Spleen (tissue), 13 donors: ENCODE measurements at places on chromosomes 6 and 20.

- DNase-seq: no peak
Measured at GRCh38 chr20:59363101-59363500, 62.7 kb downstream of the EDN3 start.

DNA sequence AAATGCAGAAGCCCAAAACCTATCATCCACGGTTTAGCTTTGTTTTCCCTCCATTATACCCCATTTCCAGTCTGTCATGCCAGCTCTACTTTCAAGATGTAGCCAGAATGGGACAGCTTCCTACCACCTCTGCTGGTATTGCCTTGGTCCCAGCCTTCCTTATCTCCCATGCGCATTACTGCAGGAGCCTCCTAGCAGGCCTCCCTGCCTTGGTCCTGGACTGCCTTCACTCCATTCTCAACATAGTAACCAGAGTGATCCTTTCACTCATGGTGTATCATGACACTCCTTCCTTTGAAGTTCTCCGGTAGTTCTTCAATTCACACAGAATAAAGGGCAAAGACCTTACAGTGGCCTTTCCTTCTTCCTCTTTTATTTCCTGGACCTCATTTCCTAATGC lies 15.9 kb downstream of the TPD52L1 start:
- DNase-seq: no peak

DNA sequence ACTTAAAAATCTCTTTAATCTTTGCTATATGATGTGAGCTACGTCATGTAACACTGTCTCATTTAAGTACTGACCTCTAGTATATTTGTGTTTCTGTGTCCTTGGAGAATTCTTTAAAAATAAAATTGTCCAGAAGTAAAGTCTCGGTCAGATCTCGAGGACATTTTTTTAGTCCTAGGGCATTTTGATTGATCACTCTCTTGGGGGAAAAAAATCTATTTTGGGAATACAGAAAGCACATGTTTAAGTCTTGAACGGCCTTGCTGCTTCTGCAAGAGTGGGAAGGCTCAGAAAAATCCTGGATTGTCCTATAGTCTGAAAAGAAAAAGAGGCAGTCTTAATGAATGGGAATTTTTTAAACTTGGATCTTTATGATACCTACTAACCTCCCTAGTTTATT lies 234.3 kb downstream of the UTRN start:
- DNase-seq: no peak

GRCh38 chr20:39067526-39068216 lies 105.5 kb downstream of the DHX35 start:
- no peak for DNase-seq

- DNase-seq: peak; percentile 76
Measured at GRCh38 chr6:116461331-116461931, at the start of gene CALHM6. Gene CALHM6 (plus strand): TSS chr6:116461375. CDS start chr6:116461930, 555 bp downstream.

DNA sequence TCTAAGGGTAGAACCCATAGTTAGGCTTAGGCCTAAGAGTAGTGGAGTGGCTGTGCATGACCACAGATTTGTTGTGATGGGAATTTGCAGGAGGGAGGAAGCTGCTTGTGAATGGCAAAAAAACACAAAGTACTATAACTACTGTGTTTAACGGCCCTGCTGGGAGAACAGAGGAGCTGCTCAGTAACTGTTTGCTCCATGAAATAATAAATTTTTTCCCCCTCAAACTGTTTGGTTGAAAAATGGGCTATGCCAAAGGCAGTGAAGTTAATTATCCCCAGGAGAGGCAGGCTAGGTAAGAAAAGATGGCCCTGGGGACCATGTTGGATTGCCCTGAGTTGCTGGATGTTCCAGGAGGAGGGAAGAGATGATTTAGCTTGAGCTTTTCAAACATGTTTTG lies 256.5 kb upstream of the PRND start:
- no peak for DNase-seq

GRCh38 chr6:73695619-73696421 lies at the start of gene CD109:
Gene CD109 (plus strand): TSS chr6:73696203. CDS start chr6:73696216, 13 bp downstream.
- no peak for DNase-seq

DNA sequence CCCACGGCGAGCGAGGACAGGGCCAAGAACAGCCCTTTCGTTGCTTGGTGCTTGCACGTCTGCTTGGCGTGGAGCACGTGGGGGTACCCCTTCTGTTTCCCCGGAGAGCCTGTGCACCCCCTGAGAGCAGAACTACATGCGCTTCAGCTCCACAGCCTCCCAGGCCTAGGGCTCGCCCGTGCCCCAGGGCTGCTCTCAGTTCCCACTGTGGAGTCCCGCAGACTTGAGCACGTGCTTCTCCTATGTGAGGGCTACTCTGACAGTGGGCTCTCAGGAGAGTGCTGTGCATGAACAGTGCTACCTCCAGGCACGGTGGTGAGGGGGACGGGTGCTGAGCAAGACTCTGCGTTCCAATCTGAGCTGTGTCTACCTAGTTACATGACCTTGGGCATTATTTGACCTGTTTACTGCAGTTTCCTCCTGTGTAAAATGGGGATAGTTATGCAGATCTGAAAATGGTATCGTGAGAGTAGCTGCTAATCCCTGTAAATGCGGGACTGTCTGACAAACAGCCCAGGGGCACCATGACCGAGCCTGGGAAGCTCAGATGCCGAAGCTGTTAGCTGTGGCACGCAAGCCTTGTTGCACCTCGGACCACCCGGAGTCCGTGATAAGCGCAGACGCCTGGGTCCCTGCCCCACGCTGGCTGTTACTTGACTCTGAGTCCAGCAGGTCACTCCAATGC lies 82.4 kb downstream of the IRF4 start:
- DNase-seq: no peak

- no peak for DNase-seq
Measured at GRCh38 chr6:36840432-36841403, 1.5 kb upstream of the CPNE5 start.

GRCh38 chr6:25874118-25874517 lies at the start of gene SLC17A3:
Gene SLC17A3 (minus strand): TSS chr6:25874243. CDS start chr6:25868387, 5,856 bp downstream.
- no peak for DNase-seq

DNA sequence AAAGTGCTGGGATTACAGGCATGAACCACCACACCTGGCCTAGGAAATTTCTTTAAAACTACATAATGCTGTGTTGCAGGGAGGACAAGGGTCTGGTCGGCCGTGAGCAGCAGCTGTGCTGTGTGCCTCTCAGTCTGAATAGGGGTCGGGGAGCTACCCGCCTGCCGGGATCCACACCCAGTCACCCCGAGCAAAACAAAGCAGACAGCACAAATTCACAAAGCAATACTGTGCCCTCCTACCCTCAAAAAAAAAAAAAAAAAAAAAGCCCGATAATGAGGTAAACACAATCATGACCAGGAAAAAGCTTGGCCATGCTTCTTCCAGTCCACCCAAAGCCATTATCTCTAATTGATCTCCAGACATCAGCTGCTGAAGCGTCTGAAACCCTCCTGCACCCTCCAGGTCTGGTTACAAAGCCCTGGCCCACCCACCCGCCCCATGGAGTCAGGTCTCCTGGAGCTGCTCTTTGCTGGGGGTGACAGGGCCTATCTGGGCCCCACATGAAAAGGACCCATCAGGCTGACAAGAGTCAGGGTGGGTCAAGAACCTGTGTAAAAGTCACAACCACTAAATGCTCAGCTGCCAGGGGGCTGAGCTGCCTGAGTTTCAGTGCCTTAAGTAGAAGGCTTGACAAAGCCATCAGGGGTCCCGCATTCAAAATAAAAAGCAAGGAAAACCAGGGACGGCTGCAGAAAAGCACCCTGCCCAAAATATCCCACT lies 88.2 kb downstream of the NOL4L start:
- no peak for DNase-seq

GRCh38 chr6:9455864-9456658 lies 958.8 kb downstream of the TFAP2A start:
- no peak for DNase-seq

DNA sequence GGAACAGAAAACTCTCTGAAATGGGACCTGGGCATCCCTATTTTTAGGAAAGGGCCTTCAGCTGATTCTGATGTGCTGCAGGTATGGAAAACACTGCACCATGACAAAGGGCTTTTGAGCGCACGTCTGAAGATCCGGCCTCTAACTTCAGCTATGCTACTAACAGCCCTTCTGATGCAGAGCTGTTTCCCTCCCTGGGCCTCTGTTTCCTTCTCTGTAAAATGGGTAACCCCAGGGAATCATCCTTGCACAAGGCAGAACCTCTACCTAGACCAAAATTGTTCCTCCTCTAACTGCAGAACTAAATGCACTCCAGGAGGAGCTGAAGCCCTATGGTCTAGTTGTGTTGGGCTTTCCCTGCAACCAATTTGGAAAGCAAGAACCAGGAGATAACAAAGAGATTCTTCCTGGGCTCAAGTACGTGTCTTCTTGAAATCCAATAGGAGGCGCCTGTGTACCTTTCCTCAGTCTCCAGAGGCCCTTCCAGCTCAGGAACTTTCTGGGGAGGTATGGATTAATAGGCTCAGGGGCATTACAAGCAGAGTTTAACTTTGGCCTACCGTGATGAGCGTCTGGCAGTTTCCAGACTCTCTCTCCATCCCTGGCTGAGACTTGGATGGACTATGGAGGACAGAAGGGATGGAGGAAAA lies 5.9 kb downstream of the GPX5 start:
- DNase-seq: no peak

DNA sequence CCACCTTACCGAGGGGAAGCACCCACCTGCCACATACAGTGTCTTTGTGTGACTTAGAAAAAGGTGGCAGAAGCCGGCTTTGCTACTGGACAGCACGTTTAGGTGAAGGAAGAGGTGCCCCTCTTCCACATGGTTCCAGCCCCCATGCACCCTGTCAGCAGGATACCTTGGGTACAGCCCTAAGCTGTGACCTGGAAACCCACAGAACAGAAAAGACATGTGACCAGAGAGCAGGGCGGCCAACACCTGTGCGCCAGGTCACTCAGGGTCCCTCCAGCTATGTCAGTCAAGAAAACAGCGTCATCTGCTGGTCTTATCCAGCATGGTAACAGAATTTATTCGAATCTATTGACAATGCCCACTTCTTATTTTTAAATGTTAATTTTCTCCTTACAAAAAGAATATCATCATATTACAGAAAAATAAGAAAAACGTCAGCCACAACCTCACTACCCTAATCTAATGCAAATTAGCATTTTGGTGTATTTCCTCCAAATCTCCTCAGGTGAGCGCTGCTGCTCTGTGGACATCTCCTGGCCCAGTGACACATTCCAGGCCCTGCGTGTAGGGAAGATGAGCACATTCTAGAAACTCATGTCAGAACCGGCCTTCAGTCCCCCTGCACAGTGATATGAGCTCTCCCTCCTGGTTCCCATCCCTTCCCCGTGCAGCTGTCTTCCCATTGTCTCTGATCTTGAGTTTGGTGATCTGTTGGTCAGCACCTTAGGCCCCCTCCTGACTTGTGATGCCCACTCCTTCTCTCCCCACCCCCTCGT lies 37.2 kb downstream of the GTF2H5 start:
- DNase-seq: no peak

GRCh38 chr6:170007468-170008293 lies 256.3 kb downstream of the ERMARD start:
- DNase-seq: no peak

DNA sequence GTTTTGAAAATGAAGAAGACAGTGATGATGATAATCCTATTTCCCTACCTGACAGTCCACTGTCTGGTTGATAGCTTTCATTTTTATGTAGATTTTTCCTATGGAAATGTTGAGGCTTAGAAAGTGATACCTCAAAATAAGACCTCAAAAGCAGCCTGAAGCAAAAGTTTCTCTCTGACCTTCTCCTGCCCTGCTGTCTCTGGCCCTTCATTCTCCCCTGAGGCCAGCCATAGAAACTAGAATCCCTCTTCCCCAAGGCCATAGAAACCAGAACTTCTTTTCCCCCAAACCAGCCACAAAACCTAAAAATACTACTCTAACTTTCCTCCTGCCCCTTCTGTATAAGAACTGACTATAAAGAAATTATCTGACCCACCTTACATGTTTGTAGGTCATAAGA lies 52.6 kb upstream of the GCM1 start:
- DNase-seq: no peak
